ENCODE measurements at places on chromosomes 1 and 21. TPM values are rescaled to one million over a fixed set of nuclear protein-coding genes. Genes with fewer than 3 reads are reported as not detected.

The FGR gene
- total RNA-seq: 4.0 TPM

The HSPA6 gene
- 4.9 TPM for total RNA-seq

The SPRR2F gene
- total RNA-seq: not detected

The DPYD gene
- 19.7 TPM for total RNA-seq

DNA sequence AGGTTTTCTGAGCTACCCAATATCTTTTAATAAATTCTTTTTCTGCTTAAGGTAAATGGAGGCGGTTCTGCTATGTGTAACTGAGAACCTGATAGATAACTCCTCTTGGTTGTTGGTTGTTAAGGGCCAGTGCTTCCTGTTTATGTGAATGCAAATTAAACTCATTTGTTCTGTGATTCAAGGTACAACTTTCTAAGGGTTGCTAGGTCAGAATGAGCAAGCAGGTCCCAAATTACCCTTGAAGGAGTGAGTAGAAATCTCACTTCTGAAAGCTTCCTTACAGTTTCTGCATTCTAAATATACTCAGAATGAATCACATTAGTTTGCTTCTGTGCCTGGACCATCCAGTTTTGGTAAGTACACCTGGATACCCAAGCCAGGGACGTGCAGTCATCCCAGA is 15.5 kb upstream of the FAM78B start:
- no peak for DNase-seq

- no peak for DNase-seq
Observed at GRCh38 chr1:39926343-39926793, 24.7 kb upstream of the MYCL start.

DNA sequence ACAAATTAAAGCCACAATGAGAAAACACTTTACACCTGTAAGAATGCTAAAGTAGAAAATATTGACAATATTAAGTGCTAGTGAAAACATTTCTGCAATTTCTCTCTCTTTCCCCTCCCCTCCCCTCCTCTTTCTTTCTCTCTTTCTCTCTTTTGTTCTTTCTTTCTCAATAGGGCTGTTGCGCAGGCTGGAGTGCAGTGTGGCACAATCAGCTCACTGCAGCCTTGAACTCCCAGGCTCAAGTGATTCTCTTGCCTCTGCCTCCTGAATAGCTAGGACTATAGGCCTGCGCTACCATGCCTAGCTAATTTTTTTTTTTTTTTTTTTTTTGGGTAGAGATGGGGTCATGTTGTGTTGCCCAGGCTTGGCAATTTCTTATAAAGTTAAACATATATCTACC is 5.9 kb upstream of the SHISAL2A start:
- no peak for DNase-seq

DNA sequence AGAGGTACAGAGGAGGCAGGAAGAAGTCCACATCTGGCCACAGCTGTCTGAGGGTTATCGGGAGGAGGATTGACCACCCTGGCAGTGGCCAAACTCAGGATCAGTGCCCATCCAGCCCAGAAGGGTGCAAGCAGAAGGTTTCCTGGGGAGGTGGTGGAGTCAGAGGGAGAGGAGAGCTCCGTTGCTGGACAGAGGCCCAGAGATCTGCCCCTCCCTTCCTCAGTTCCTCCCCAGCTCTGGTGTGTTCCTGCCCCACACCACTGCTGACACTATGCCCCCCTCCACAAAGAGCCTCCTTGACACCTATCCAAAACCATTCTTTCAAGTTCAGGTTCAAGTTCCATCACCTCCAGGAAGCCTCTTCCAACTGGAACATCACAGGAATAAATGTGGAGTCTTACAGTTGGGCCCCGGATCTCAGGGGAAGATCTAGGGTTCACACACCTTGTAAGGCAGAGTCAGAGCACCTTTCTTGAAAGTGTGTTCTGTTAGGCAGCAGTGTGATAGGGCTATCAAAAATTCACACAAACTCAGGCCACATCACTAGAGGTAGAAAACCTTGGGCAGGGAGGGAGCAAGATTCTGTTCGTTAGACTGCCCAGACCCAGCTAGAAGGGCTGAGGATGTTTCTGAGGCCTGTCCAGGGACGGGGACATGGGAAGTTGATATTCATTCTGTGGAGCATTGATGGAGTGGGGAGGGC is 7.4 kb downstream of the LDLRAD1 start:
- DNase-seq: no peak

DNA sequence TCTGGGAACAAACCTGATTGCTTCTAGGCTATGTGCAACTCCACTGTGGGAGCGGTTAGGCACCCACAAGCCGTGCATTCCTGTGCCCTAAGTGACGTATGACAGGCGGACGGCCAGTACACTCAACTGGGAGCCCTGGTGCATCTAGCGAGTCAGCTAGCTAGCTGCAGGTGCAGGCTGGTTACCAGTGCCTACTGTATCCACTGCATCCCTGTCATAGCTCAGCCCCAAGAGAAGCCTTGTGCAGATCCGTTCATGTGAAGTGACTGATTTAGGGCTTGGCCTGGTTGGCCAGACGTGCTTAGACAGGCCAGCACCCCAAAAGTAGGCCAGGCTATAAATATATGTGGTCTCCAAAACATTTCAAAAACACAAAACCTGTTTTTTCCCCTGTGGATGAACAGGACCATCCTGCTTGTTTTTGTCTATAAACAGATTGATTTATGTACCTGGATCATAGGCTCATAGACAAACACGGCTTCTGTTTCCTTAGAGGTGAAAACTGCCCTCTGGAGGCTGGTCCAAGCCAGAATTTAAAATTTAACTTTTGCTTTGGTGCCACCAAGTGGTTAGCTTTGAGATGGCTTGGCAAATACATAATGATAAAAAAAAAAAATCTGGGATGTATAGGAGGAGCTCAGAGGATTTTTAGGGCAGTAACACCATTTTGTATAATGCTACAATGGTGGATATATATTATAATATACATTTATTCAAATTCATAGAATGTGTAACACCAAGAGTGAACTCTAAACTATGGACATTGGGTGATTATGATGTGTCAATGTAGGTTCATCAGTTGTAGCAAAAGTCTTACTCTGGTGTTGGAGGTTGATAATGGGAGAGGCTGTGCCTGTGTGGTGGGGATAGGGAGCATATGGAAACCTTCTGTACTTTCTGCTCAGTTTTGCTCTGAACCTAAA is 68.5 kb downstream of the GIPC2 start:
- DNase-seq: peak; percentile 67

DNA sequence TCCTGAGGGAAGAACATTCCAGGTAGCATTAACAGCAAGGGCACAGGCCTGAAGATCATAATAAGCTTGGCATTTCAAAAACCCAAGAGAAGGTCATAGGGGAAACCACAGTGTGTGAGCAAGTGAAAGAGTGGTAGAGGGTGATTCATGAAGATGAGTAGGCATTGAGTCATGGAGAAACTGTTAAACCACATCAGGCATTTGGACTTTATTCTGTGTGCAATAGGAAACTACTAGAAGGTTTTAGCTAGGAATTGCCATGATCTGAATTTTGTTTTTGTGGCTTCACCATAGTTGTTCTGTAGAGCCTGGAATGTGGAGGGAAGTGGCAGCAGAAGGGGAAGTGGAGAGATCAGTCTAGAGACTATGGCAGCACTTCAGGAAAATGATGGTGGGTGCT is 359.0 kb upstream of the PTBP2 start:
- no peak for DNase-seq

DNA sequence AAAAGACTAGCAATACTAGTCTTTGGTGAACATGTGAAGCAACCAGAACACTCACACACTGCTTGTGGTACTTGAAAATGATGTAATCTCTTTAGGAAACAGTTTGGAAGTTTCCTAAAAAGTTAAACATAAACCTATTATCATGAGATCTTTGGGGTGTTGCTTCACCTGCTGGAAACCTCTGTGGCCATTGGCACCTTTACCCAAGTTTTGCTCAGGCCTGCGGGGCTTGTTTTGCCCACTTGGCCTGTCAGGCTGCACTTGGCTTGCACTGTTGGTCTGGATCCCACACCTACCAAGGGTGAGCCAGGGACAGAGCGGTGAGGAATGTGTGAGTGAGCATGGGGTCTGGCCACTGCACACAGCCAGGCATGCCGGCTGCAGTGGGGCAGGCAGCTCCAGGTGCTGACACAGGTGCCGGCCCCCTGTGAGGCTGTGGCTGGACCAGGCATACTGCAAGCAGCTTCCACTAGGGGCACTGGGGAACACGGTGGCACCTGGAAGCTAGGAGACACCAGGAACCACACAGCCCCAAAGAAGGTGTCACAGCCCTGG is 14.4 kb upstream of the FNBP1L start:
- DNase-seq: peak; percentile 25

DNA sequence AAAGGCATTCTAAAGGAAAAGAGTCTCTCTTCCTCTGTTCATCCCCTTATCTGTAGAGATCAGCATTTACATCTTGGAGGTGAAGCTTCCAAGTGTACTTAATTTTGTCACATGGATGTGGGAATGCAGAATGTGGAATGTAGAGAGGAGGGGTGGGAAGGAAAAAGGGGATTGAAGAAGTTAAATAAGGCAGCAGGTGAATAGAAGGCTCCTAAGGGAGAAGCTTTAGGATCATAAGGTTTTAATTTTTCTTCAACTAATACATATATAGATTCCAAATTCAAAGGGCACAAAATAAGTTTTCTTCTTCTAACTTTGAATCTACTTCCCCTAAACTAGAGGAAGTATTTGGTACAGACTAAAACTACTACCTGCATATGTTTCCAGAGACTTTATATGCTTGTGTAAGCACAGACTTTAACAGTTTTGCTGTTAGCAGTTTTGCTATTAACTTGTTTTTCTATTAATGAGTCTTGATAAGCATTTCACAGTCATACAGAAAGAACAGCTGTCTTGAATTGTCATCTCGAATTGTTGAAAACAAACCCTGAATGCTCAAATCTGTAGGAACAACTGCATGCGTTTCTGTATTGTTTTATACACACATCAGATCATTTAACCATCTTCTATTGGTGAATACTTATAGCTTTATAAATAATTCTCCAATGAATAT is 12.7 kb downstream of the TENT5C start:
- DNase-seq: no peak

DNA sequence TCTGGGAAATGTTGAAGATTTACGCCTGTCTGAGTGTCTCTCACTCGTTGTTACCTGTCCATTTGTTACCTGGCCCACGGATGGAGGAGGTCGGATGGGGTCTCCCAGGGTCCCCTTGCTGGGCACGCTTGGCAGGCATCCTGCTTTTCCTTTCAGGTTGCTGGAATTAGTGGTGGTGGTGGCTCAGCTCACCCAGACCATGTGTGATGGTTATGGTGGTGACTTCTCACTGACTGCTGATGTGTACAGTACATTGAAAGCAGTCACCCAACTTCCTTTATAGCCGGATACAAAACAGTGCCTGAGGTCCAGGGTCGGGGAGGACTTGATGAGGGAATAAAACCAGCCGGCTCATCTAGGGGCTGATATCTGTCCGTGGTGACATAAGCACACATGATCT is 19.5 kb downstream of the MAPKAPK2 start:
- no peak for DNase-seq

GRCh38 chr1:85611856-85612255 is 31.3 kb downstream of the CCN1 start:
- peak; percentile 9 for DNase-seq

DNA sequence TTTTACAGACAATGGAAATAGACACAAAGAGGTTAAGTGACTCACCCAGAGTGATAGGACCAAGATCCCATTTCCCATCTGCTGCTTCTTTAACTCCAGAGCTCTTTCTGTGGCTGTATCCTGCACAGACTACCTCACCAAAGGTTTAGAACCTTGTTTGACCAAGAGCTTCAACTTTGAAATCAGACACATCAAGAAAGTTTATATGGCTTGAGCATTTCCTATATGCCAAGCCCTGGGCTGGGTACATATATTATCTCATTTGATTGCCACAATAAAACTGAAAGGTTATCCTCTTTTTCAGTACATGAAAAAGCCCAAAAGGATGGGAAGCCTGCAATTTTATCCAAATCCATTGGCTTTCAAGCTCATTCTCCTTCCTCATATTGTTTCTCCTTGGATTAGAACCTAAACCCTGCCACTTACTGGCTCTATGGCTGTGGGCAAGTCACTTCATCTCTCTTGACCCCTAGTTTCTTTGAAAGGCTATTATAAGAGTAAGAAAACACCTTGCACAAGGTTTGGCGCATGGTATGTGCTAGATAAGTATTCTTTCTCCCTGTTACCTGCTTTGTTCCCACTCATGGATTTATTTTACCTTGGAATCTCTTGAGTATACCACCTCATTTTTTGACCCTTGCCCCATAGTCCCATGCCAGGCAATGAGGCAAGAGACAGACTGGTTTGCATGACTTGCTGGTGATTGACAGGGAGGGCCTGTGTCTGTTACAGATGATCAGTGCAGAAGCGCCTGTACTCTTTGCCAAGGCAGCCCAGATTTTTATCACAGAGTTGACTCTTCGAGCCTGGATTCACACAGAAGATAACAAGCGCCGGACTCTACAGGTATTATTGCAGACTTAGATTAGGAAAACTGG is 34.5 kb upstream of the KCNQ4 start:
- no peak for DNase-seq

DNA sequence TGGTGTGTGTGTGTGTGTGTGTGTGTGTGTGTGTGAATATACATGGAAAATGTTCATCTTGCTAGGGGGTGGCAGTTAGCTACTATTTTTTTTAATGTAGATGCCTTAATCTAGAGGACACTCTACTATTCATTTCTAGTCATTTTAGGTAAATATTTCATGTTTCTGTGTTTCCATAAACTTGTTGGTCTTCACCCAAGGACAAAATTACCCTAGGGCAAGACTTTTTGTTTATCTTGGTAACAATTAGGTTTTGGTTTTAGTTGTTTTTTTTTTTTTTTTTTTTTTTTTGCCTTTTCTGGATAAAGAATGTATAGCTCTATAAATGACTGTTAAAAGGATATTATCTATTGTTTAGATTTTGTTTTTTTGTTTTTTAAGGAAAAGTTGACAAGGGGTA is 32.2 kb downstream of the CLEC20A start:
- DNase-seq: no peak

GRCh38 chr1:44057293-44057692 is 26.0 kb upstream of the SLC6A9 start:
- DNase-seq: no peak

DNA sequence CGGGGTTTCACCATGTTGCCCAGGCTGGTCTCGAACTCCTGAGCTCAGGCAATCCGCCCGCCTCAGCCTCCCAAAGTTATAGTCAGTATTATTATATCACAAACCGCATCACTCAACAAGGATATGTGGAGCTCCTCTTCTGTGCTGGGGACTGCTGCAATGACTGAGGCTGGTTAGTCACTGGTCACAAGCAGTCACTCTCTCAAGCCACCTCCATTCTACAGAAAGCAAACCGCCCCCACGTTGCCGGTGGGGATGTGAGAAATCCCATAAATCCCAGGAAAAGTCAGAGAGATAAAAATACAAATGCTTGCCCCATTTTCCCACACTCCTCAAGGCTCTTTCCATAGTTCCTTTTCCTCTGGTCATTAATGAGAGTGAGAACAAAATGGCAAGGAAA is 155.7 kb downstream of the ADSS2 start:
- no peak for DNase-seq

Data from prostate gland (tissue), 2 donors.